B cell (primary cell): ENCODE measurements at places on chromosomes 7 and 10. TPM values are rescaled to one million over a fixed set of nuclear protein-coding genes. Genes with fewer than 3 reads are reported as not detected.

- H3K36me3 ChIP-seq, result no peaks in the 10 kb centered on the region
- no peaks in the 10 kb centered on the region for H3K27me3 ChIP-seq
- peaks cover 8% of the 10 kb centered on the region for H3K4me1 ChIP-seq
- H3K4me3 ChIP-seq, result no peak overlapping the region
- H3K27ac ChIP-seq, result no peak overlapping the region
Measured at GRCh38 chr7:41809940-41810576, 107.2 kb upstream of the INHBA start.

DNA sequence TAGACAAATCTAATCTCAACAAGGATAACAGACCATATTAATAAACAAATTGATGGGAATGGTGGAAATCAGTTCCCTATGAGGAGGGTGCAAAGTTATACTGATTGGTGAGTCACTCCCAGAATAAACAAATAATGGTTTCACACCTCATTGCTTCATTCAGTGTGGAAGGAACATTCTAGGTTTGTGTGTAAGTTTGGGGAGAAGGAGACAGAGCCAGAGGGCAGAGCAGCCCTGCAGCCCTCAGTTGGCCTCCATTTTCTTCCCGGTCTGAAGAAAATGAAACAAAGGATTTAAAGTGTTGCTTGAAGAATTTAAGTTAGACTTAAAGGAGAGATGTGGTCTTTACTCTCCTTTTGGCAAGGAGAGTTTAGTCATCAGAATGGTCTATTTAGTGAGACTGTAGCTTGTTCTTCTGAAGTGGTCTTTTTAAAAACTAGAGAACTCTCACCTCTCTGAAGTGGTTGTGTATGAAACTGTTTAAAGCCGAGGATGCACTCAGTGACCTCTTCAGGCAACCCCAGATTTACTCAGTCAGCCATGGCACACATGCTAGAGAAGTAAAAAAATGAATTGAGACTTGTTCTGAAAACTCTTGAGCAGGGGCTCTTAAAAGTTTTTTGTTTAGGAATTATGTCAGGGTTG lies 27.2 kb downstream of the IKZF1 start:
- H3K36me3 ChIP-seq, result peaks cover 61% of the 10 kb centered on the region
- peak overlapping the region; percentile 95 for H3K27ac ChIP-seq
- peaks cover 97% of the 10 kb centered on the region for H3K4me1 ChIP-seq
- H3K4me3 ChIP-seq, result no peak overlapping the region
- no peaks in the 10 kb centered on the region for H3K27me3 ChIP-seq

DNA sequence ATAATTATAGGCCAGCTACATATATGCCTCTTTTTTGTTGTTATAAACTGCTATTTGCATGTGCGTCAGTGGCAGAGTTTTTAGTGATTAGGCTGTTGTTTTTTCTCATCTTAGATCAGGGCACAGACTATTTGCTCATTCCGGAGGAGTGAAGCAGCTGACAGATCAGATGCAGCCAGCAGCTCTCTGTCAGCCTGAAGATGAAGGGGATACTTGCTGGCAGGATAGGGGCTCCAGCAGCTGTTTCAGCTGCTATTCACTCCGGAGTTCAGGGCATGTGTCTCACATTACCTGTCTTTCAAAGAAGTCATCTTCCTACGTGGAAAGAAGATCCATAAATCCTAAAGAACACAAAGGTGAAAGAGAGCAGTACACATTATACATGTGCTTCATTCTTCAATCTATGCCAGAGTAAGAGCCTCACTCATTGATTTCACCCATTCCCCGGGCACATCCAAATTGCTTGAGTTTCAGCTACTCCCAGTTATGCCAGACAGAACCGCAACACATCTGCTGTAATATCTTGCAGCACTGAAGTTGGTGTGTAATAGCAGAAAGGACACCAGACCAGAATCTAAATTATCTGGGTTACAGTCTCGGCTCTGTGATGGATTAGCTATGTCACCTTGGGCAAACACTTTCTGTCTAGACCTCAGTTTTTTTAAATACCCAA lies 182.8 kb upstream of the CHRM2 start:
- H3K36me3 ChIP-seq, result no peaks in the 10 kb centered on the region
- no peak overlapping the region for H3K4me3 ChIP-seq
- no peak overlapping the region for H3K27ac ChIP-seq
- DNase-seq, result no peak

- no peak overlapping the region for H3K27ac ChIP-seq
- H3K36me3 ChIP-seq, result no peaks in the 10 kb centered on the region
- H3K4me3 ChIP-seq, result no peak overlapping the region
- no peak for DNase-seq
Measured at GRCh38 chr10:31723106-31723750, 205.4 kb downstream of the ARHGAP12 start.

GRCh38 chr7:19972876-19973275 lies 199.5 kb upstream of the TMEM196 start:
- peaks cover 3% of the 10 kb centered on the region for H3K27me3 ChIP-seq
- peak; percentile 14 for DNase-seq
- H3K4me3 ChIP-seq, result no peak overlapping the region

- no peaks in the 10 kb centered on the region for H3K27me3 ChIP-seq
- no peaks in the 10 kb centered on the region for H3K36me3 ChIP-seq
- DNase-seq, result peak; percentile 75
- no peak overlapping the region for H3K4me3 ChIP-seq
Measured at GRCh38 chr7:90629297-90629918, 33.3 kb downstream of the CDK14 start.

DNA sequence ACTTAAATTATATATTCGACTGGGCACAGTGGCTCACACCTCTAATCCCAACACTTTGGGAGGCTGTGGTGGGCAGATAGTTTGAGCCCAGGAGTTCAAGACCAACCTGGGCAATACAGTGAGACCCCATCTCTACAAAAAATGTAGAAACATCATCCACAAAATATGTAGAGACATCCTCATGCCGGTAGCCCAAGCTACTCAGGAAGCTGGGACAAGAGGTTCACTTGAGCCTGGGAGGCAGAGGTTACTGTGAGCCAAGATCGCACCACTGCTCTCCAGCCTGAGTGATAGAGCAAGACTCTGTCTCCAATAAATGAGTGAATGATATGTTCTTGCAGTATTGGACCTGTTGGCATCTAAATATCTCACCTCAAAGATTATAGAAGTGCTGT lies 22.6 kb upstream of the TNS3 start:
- H3K4me3 ChIP-seq, result no peak overlapping the region
- H3K4me1 ChIP-seq, result peaks cover 38% of the 10 kb centered on the region
- no peaks in the 10 kb centered on the region for H3K27me3 ChIP-seq
- no peaks in the 10 kb centered on the region for H3K36me3 ChIP-seq

DNA sequence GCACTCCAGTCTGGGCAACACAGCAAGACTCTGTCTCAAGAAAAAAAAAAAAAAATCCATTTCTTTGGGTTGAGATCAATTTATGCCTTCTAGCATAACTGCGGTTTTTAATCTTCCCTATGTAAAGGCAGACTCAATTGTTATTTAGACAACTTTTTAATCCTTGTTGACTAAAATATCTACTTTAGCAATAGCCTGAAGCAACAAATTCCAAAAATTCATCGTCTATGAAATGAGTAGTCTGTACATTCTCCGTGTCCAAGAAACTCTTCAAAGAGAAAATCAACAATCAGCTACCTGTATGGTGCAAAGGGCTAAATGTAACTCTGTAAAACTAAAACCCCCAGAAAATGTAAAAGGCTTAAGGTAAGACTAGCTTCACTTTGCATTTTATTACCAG lies 22.8 kb downstream of the LAMB1 start:
- no peaks in the 10 kb centered on the region for H3K36me3 ChIP-seq
- peaks cover 3% of the 10 kb centered on the region for H3K27me3 ChIP-seq
- H3K27ac ChIP-seq, result no peak overlapping the region
- no peaks in the 10 kb centered on the region for H3K4me1 ChIP-seq
- no peak overlapping the region for H3K4me3 ChIP-seq

GRCh38 chr10:97647556-97647955 lies 7.1 kb downstream of the PI4K2A start:
- peaks cover 7% of the 10 kb centered on the region for H3K36me3 ChIP-seq
- H3K27ac ChIP-seq, result no peak overlapping the region
- DNase-seq, result no peak
- H3K4me3 ChIP-seq, result no peak overlapping the region

DNA sequence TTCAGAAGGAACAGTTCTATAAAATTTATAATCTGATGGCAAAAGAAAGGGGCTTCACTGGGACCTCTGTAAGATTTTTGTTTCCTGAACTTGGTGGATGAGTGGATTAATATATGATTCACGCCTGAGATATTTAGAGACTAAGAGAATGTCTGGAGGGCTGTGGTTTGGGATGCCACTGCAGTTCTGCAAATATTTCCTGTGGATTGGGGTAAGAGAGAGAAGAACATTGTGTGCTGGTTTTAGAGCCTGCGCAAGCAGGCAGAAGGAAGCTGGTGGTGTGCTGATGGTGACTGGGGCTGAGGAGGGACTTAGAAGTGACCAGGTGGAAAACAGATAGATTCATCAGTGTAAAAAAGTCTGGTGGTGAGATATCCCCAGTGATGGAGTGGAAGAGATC lies 87.0 kb downstream of the SUGCT start:
- DNase-seq, result no peak
- no peaks in the 10 kb centered on the region for H3K27me3 ChIP-seq

DNA sequence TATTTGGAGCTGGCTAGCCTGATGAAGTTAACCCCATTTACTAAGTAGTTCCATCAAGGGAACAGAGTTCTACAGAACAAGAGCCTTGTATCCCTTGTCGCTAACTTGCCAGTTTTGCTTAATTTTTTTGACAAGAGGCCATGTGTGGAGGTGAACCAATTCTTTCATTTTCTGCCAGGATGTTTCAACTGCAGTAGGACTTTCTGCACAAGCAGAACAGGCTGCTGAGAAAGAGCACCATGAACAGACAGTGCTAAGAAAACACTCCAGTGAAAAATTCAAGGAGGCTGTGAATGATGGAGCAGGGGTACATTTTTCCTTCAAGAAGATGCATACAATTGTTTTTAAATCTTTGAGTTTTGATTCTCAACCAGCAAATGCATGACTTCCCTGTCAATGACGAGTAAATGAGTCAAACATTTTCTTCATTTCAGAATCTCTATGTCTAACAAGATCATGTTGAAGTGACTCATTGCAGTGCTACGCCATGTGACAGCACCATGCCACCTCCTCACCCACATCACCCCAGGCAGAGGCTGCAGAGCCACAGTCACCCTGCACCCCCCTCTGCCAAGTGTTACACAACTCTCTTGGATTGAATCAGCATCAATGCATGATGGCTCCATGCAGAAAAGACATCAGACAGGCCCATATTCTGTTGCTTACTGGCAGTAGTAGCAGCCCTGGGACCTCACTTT lies 193.1 kb downstream of the COBL start:
- no peaks in the 10 kb centered on the region for H3K36me3 ChIP-seq
- H3K27me3 ChIP-seq, result no peaks in the 10 kb centered on the region
- no peak overlapping the region for H3K27ac ChIP-seq
- no peak for DNase-seq

- no peaks in the 10 kb centered on the region for H3K36me3 ChIP-seq
- DNase-seq, result no peak
- H3K4me1 ChIP-seq, result no peaks in the 10 kb centered on the region
- no peak overlapping the region for H3K4me3 ChIP-seq
- H3K27ac ChIP-seq, result no peak overlapping the region
- no peaks in the 10 kb centered on the region for H3K27me3 ChIP-seq
Measured at GRCh38 chr10:125415006-125415633, 254.8 kb upstream of the CTBP2 start.

GRCh38 chr10:74738985-74739567 lies 87.3 kb upstream of the KAT6B start:
- peaks cover 23% of the 10 kb centered on the region for H3K4me1 ChIP-seq
- H3K36me3 ChIP-seq, result no peaks in the 10 kb centered on the region
- DNase-seq, result peak; percentile 64
- peak overlapping the region; percentile 10 for H3K4me3 ChIP-seq

DNA sequence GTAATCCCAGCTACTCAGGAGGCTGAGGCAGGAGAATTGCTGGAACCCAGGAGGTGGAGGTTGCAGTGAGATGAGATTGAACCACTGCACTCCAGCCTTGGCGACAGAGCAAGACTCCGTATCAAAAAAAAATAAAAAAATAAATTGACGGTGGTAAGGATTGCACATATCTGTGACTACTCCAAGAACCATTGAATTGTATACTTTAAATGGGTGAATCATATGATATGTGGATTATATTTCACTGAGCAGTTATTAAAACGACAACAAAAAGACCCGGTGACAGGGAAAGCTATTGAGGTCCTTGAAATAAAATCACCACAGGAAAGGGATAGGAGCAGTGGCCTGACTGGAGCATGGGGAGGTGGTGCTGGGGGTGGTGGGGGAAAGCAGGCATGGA lies 31.2 kb upstream of the COMTD1 start:
- no peak overlapping the region for H3K27ac ChIP-seq
- H3K4me1 ChIP-seq, result no peaks in the 10 kb centered on the region
- DNase-seq, result no peak
- no peaks in the 10 kb centered on the region for H3K27me3 ChIP-seq
- H3K36me3 ChIP-seq, result no peaks in the 10 kb centered on the region
- H3K4me3 ChIP-seq, result no peak overlapping the region

DNA sequence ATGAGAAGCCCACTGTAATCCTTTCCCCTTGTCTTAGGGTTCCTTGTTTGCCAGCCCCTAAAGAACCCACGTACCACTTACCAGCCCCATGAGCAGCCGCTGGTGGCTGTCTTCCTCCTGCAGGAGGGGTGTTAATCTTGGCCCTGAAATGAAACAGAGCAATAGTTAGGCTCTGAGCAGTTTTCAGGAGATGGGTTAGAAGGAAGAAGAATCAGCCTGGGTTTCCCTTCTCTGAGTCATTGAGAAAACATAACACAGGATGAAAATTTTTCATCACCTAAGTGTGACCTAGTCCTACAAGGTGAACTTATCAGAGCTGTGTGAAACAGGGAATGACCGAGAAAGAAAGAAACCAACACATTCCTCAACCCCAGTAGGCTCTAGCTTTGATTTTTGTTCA lies 90.0 kb downstream of the GSAP start:
- H3K27ac ChIP-seq, result no peak overlapping the region
- no peaks in the 10 kb centered on the region for H3K27me3 ChIP-seq
- no peak overlapping the region for H3K4me3 ChIP-seq
- H3K4me1 ChIP-seq, result peaks cover 23% of the 10 kb centered on the region

- no peaks in the 10 kb centered on the region for H3K4me1 ChIP-seq
- no peaks in the 10 kb centered on the region for H3K36me3 ChIP-seq
- H3K27me3 ChIP-seq, result no peaks in the 10 kb centered on the region
- H3K4me3 ChIP-seq, result no peak overlapping the region
Measured at GRCh38 chr7:149644754-149645153, 128.6 kb downstream of the ZNF467 start.

DNA sequence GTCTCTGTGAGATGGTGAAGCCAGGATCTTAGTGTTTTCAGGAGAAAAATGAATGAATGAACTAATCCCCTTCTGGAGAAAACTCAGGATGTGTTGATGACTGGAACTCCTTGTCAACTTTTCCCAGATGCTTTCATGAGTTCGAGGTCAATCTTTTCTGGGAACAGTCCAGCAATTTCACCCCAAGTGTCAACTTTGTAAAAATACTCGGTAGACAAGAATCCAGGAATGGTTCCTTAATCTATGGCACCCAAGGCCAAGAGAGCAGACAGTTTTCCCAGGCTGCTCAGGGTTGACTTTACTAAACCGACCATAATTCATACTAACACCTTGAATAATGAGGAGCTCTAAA lies 31.1 kb upstream of the LYZL1 start:
- no peaks in the 10 kb centered on the region for H3K36me3 ChIP-seq
- no peak overlapping the region for H3K4me3 ChIP-seq
- H3K27me3 ChIP-seq, result peaks cover 3% of the 10 kb centered on the region

Gene YWHAG
- 51.6 and 51.9 TPM in 2 replicates for total RNA-seq

Gene WDFY4
- total RNA-seq, result 560 and 570 TPM in 2 replicates

Gene TAS2R39
- total RNA-seq, result not detected in 2 replicates

Gene DEPP1
- total RNA-seq, result not detected in 2 replicates

Gene HOXA5
- total RNA-seq, result not detected in 2 replicates

Gene TDRD1
- 0.22 and 0.29 TPM in 2 replicates for total RNA-seq

Gene TIAL1
- total RNA-seq, result 159 and 175 TPM in 2 replicates
